ENCODE measurements at places on chromosomes 5 and 9.

DNA sequence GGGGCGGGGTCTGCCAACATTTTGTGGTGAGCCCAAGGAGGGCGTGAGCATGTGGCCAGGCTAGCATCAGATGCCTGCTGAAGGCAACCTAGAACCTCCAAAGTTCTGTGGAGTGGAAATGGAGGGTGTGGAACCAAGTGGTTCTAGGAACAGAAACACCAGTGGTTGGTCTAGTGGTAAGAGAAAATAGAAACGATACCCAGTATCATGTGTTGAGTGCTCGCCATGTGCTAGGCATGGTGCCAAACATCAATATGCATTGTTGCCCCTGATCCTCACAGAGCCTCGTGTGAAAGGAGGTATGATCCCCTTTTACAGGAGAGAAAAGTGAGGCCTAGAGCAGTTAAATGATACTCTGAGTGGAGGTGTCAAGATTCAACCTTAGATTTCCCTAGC is 31.5 kb upstream of the MVB12B start:
- DNase-seq = no peak

DNA sequence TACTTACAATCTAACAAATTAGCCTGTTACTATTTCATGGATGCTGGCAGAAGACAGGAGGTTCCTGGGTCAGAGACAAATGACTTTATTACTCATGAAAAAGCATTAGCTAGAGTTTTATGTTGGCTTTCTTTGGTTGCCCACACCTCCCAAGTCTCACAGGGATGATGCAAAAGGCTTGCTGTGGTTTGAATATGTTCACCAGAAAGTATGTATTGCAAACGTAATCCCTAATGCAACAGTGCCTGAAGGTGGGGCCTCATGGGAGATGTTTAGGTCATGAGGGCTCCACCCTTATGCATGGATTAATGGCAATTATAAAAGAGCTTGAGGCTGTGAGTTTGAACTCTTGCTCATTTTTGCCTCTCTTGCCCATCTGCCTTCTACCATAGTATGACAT is 28.5 kb downstream of the DPYSL3 start:
- peak; percentile 74 for DNase-seq

DNA sequence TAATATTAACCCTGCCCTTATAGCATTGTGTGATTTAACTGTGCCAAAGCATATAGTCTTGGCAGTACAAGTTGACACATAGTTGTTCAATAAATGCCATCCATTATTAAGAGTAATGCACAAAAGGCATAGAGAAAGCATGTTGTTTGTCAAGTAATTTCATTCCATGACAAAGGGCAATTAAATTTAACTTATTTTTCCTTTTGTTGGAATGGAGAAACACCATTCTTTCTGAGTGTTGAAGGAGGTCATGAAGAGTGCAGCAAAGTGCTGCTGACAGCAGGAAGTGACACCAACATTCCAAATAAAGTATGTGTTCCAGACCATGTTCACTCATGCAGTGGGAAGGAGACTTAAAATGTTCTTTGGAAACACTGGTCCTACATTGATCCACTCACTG is 29.1 kb downstream of the ANKDD1B start:
- DNase-seq = peak; percentile 90

DNA sequence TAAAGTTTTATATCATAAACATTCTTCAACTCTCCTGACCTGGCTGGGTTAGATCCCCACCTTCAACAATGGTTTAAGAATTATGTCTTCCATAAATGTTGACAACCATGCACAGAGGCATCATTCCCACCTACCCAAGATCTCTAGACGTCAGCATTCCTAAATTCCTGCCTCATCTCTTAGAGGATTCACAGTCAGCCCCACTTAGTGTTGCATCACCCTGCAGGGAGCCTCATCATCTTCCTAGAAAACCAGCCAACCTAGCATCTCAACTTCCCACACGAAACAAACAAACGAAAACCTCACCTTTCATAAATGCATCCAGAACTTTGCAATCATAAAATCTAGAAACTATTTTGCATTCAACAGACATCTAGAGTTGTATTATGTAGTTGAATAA is 816.1 kb upstream of the C9orf72 start:
- DNase-seq = no peak

DNA sequence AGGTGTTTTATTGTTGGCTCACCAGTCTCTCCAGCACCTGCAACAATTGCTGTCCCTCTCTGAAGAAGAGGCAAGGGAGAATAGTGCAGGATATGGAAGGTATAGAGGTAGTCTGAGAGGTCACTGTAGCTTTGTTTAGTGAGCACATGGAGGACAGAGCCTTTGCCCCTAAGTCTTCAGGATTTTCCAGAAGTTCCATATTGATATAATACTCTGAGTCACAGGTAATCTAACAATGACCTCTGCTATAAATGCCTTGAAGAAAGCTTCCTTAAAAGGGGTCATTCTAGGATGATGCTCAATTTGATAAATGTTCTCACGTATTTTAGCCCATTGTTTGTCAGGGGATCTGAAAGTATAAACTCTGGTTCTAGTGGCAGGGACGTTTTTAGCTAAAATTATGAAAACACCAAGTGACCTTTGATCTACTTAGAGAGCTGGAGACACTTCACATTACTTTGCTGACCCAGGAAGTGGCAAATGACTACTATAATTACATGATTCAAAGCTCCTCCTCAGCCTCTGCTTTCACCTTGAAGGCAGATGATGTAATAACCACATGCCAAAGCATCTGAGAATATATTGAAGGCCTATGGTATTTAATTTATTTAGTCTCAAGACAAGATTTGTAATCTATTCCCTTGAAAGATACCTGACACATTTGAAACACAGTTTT is 366.9 kb upstream of the NUDT12 start:
- peak; percentile 91 for DNase-seq
